ENCODE measurements at places on chromosomes 11 and 22.

DNA sequence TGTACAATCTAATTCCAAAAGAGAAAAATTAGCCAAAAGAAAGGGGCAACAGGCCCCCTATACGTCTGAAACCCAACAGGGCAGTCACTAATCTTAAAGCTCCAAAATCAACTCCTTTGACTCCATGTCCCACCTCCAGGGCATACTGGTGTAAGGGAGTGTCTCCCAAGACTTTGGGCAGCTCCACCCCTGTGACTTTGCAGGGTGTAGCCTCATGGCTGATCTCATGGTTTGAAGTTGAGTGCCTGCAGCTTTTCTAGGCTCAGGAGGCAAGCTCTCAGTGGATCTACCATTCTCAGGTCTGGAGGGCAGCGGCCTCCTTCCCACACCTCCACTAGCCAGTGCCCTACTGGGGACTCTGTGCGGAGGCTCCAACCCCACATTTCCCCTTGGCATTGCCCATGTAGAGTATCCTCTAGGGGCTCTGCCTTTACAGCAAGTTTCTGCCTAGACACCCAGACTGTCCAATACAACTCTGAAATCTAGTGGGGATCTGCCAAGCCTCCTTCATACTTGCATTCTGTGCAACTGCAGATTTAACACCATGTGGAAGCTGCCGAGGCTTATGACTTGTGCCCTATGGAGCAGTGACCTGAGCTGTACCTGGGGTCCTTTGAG, 94.5 kb downstream of the TRIM29 start:
- no peak for DNase-seq

DNA sequence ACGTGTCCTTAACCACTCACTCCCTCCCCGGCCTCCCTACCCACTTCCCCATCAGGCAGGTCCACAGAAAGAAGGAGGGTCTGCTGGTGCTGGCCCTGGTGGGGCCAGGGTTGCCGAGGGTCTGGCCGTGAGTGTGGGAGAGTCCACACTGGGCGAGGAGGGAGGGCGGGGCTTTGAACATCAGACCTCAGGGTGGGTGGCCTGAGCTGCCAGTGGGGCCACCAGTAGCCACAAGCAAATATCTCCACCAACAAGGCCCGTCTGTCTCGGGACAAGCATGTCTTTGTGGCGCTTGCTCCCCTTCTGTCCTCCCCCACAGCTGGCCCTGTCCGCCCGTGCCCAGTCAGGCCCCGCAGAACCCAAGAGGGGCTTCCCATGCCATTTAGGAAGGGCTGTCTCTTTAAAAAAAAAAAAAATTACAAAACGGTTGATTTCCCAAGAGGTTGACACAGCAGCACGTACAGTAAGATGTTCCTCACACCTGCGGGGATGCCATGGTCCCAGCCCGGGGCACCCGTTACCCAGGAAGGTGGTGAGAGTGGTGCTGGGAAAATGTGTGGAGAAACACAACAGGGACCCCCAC, 17.7 kb upstream of the TALDO1 start:
- DNase-seq, result no peak

GRCh38 chr11:83970061-83970671, 684.0 kb upstream of the CCDC90B start:
- DNase-seq, result no peak

GRCh38 chr11:20259506-20259905, 99.2 kb upstream of the DBX1 start:
- no peak for DNase-seq

DNA sequence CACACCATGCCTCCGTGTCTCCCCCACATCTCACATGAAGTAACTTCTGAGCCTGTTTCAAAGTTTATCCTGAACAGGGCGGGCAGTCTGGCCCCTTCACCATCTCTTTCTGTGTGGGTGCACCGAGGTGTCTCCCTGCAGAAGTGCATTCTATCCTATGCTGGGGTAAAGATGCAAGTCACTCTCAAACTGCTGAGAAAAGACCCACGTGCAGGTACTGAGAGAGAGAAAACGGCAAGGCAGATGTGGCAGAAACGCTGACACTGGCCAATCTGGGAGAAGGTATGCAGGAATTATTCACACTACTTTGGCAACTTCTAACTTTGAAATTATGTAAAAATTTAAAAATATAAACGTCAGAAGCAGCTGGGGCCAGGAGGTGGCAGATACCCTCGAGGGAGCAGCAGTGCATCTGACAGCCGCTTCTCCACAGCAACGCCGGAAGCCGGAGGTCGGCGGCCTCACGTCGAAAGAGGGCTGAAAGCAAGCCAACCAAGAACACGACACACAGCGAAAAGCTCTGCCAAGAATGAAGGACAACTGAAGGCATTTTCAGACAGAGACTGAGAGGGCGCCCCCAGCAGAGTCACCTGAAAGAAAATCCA, 34.2 kb upstream of the MOB2 start:
- no peak for DNase-seq

DNA sequence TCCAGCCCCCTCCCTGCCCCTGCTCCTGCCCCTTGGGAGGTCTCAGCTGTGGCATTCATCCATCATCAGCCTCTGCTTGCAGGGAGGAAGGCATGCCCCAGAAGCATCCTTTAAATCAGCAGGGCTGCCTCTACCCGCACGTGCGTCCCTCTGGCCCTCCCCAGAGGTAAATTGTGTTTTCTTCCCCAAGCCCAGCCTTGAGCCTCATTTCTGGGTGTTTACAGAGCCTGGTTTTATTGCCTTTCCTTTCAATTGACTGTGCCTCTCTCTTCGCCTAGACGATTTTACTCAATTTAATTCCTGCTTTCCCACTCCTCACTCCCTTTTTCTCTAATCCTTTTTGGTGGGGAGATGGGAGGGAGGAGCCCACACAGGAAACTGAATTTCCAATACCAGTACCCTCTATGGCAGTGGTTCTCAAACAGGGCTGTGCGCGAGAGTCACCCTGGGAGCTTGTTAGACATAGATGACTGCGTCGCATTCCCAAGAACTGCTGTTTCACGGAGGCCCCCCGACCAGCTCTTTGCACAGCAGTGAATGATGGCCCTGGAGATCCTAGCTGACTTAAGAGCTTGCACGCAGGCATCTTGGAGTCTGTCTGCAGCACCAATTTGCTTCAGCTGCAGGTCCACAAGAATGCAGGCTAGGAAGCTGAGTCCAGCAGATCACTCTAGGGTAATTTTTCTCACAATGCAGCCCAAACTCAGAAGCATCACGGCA, 15.1 kb upstream of the OAF start:
- DNase-seq, result no peak

DNA sequence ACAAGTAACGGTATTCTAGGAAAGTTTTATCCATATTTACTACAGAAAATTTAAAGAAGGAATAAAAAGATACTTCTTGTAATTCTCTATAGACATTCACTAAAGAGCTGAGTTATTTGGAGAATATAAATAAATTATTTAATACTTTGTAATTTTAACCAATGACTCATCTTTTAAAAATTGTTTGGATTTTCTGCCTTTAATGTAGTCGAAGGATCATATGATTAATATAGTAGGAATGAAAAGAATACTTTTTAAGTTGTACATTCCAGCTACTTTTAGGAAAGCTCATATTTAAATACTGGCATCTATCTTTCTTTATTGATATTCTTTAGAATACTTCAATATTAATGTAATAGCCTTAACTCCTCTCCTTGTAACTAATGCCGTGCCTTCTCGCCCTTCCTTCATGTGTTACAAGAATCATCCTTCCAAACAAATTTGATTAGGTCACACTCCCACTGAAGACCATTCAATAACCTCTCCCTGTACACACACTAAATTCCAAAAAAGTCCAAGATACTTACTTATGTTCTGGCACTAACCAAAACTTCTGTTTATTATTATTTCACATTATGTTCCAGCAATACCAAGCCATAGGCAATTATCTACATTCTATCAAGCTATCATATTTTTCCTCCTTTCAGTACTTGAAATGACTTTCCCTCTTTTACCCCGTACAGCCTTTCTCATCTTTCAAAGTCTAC, 501.9 kb downstream of the CNTN5 start:
- DNase-seq, result no peak

DNA sequence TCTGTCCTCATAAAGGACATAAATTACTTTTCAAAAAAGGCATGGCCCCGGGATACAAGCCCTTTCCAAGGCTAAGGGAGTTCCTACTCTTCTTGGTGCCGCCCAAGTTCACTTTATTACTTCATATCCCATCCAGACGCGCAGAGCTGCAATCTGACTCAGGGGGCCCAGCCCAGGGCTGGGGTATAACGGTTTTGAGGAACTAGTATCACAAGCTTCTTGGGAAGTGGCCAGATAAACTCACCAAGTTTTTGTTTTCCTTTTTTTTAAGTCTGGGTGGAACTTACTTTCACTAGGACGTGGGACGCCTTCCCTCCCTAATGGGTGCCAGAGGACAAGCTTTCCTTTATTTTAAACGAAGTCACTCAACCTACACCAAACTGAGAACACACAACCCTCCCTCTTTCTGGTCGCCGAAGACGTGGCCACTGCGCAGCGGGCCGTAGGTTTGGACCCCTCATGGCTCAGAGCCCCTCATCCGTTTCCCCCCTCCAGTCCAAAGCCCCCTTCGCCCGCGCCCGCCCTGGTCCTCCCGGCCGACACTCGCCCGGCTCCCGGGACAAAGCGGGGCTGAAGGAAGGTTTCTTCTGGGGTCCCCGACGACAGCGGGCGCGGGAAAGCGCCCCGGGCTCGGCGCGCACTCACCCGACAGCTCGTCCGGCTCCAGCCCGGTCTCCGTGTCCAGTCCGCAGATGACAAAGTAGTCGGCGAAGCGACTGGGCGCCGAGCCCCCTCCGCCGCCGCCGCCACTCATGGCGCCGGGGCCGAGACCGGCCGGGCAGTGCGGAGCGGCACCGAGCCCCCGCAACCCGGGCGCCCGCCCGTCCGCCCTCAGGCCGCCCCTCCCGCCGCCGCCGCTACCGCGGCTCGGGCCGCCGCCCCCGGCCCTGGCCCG, 587 bp downstream of the DENND5A start:
- no peak for DNase-seq

GRCh38 chr11:47318166-47318565, 34.3 kb downstream of the MYBPC3 start:
- no peak for DNase-seq

DNA sequence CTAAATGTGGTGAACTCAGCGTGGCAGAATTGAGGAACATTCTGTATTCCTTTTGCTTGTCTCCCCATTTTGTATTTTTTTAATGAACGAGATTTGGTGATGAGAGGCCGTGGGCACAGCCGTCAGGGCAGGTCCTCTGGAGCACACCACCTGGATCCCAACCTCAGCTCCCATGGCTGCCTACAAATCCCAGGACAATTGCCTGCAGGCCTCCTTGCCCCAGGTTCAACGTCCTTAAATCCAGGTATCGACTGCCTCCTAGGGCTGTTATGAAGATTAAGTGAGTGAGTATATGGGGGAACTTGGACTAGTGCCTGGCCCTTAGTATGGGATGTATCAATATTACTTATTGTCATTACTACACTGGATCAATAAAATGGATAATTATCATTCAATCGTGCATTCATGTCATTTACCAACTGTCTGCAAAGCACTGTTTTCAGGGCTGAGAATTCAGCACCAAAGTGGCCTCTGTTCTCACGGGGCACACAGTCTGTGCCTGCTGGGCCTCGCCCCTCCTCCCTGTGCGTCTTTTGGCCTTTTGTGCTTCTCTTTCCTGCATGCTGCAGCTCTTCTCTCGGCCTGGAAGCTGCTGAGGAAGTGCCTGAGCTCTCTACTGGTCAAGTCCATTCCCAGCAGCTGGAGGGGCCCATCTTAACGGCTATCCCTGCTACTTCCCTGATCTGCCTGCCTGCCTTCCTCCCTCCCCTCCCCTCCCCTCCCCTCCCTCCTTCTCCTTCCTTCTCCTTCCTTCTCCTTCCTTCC, 1343.7 kb downstream of the BRD1 start:
- DNase-seq, result no peak

DNA sequence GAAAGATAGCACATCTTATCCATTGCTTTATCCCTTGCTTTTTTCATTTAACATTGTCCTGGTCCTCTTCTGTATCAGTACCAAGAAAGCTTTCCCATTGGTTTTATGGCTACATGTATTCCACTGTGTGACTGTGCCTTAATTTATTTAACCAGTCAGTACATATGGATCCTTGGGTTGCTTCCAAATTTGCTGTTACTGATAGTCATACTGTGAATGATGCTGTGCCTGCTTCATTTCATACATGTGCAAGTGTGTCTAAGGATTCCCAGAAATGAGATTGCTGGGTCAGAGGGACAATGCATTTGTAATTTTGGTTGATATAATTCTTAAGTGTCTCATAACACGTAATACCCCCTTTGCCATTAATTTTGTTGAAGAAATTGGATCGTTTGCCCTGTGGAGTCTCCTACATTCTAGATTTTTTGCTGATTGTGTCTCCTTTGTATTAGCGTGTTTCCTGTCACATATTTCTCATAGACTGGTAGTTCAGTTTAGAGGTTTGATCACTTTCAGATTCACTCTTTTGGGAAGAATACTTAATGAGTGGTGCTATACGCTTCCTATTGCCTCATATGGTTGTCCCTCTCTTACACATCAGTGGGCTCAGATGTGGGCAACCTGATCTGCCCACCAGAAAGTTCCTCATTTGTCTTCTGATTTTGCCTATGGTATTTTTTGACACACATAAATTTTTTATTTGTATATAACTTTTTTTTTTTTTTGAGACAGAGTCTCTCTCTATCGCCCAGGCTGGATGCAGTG, 35.3 kb downstream of the MYBPC3 start:
- DNase-seq, result no peak

DNA sequence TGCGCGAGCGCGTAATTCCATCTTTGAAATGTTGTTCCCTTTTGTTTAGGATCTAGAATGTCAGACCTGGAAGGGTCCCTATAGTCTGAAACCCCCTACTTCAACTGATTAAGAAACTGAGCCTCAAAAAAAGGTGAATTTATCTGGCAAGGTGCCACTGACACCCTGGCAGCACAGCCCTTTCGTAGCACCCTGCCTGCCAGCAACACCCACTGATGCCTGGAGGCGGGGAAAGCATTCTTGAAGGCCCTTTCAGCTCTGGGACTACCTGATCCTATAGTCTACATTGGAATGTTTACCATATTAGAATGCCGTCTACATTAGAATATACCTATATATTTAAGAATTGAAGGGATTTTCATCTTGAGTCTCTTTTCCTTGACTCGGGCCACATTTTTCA, 542.3 kb downstream of the BUD13 start:
- no peak for DNase-seq

- no peak for DNase-seq
Observed at GRCh38 chr22:30226192-30226832, 20.2 kb downstream of the LIF start.

DNA sequence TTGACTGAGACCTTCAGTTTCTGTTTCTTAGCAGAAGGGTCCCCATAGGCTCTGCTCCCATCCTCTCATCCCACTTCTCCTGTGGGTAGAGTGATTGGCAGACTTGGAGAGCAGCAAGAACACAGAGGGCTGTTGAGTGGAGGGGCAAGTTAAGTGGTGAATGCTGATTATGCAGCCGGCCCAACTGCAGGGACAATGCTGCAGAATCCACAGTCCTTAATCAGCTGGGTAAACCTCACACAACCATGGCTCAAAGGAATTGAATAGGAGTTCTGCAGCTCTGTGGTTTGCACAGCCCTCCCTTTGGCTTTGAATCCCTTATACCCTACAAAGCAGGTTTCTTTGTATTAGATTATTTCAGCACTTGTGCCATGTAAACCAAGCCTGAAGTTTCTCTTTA, 161.1 kb downstream of the NAV2 start:
- no peak for DNase-seq
